Stimulated activated CD4-positive, alpha-beta T cell treated with anti-CD3 and anti-CD28 coated beads, Interleukin-15, amount 100 ng/mL, for 48 hours (primary cell): ENCODE measurements at places on chromosomes 3 and 15.

DNA sequence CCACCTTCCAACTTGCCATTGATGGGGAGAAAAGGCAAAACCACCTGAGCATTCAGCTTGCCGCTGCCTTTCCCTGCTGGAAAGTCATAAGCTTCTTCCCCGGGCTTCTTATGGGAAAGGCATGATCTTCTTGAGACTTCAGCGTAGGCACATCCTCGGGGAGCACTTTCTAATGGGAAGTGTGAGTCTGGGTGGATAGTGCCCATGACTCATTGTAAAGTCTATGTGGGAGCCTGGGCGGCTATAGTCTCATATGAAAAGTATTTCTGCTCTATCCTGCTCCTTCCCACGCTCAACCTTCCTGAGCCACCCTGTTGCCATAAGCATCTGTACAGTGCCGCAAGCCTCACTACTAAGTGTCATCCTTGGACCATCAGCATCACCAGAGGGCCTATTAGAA lies 309.9 kb upstream of the THBS1 start:
- no peak for DNase-seq

DNA sequence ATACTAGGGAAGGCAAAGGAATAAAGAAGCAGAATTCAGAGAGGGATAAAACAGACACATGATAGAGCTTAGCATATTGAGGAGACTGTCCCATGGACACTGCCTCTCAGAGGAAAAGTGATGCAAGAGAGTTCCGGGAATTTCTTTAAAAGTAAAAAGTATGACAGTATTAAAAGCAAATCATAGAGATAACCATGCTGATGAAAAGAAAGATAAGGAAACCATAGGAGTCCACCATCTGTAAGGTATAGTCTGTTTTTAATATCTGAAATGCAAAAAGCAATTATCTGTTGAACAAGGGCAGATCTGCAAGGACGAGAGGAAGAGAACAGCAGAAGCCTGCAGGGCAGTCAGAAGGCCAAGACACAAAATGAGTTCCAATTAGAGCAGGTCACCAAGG lies 495.9 kb upstream of the GOLIM4 start:
- DNase-seq = no peak

GRCh38 chr15:64987136-64987535 lies 2.6 kb downstream of the SPG21 start:
- no peak for DNase-seq

DNA sequence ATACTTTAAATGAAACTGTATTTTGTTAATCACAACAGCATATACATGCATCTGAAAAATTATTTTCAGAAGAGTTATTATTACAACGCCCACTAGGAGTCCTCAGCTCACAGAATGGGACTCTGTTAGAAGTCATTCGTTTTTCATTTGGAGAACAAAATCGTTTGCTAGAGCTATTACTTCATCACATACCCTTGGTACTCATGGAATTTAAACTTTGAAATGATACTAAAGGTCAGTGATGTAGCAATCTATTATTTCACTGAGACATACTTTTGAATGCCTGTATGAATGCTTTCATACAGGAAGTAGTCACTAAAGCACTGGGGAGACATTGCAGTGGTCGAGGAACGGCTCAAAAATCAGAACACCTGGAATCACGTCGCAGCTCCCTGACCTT lies 198.1 kb downstream of the MBNL1 start:
- no peak for DNase-seq

DNA sequence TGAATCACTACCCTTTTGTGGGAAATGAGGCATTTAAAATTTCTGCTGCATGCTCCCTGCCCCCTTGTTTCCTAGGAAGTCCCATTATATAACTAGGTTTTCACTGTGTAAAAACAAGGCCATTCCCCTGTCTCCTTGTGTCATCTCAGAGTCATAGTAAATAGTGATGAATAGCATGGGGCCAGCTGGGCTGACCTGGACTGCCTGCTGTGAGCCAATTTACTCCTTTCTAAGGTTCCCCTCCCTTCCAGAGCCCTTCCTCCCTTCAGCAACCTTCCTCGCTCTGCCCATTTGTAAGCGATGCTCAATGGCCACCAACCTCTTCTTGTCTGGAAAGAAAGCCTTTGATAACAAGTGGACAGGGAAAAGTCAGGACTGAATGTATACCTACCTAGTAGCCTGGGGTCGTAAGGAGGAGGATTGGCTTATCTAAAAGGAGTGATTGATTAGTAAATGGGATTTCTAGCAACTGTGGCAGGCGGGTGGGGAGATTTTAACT lies 11.7 kb downstream of the ITGA11 start:
- no peak for DNase-seq

GRCh38 chr3:56855856-56856512 lies 54.2 kb upstream of the ARHGEF3 start:
- no peak for DNase-seq
